ENCODE measurements at places on chromosomes 4 and X.

- DNase-seq: no peak
Measured at GRCh38 chr4:124167602-124168001, 544.9 kb downstream of the ANKRD50 start.

DNA sequence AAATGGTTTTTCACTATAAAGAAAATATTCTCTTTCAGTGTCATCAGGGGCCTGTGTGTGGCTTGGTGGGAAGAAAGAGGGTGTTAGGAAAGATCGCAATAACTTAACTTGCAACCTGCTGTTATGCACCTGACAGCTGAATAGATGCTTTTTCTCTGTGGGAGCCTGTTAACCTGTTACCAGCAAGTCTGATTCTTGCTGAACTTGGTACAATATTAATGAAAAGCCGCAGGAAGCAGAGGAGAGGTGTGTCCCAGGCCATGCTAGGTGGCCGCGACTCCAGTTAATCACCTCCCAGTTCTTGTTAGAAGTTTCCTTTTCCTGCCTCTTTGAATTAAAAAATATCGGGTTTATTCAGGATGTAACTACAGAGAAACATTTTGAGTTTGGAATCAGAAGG, 494.8 kb upstream of the AGA start:
- DNase-seq: no peak

DNA sequence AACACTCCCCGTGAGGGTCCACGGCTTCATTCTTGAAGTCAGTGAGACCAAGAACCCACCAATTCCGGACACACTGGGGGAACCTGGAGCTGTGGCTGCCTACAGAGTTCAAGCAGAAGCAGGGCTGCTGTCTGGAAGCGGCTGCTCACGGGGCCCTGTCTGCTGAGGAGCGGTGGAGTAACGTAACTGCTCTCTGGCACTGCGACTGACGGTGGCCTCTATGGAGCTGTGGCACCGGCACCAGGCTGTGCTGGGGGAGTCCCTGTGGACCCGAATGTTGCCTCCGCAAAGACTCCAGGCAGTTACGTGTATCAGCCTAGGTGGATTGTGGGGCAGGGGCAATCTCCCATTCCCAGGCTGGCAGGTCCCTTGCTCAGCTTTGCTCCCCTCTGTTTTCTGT, 703.3 kb upstream of the FRG1 start:
- DNase-seq: no peak

DNA sequence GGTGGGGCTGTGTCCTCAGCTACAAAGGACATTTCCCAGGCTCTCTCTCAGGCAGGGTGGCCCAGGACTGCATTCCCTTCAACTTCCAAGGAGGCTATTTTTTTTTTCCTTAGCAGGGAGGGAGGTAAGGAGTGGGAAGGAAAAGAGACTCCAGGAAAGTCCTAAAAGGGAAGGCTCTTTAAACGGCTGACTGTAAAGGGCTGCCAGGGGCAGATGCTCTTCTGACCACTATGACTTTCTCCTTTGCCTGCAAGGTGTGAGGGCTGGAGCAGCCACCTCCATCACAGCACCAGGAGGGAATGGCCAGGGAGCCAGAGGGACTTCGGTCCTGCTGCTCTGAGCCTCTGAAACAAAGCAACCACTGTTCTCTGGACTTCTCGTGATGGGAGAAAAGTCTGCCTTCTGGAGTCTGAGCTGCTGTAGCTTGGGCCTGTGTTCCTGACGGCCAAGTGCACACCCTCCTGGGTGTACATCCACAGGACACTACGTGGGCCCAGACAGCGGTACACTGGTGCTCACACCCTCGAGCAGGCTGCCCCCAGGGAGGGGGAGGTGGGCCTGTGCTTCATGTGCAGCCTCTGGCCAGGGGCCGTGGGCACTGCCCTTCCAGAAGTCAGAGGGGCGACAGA, 17.9 kb downstream of the NAT8L start:
- DNase-seq: no peak

GRCh38 chrX:130082244-130083106, 27.8 kb downstream of the ELF4 start:
- no peak for DNase-seq

- no peak for DNase-seq
Measured at GRCh38 chrX:43876680-43877079, 5.6 kb downstream of the MAOB start.

GRCh38 chrX:40157228-40158035, 59.7 kb upstream of the BCOR start:
- DNase-seq: no peak

Measured in SK-N-DZ (cell line).